ENCODE measurements at places on chromosomes 12 and 14.

DNA sequence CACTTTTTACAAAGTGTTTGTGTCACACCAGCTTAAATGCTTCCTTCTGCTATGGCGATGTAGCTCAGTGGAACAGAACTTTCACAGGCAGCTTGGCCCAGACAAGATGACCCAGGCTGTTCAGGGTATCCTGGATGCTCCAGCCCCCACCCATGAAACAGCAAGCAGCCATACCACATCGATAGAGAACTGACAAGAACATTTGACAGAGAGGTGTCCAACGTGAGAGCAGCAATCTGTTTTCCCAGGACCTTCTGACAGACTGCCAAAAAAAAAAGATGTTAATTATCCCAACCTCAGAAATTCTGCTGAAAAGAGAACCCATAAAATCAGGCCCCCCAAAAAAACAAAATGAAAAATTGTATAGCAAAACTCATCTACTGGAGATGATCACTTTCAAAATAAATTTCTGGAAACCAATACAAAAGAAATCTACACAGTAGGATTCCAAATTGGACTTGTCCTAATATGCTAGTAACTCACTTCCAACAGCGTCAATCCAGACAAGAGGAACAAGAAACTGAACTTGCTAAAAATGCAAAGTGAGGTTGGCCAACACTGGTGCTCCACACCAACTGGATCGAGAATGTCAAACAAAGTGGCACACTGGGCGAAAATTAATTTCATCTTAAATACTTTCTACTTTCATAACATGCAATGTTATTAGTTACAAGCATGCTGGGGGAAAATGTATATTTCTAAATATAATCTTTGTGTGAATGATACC is 118.8 kb downstream of the DPF3 start:
- DNase-seq, result no peak

DNA sequence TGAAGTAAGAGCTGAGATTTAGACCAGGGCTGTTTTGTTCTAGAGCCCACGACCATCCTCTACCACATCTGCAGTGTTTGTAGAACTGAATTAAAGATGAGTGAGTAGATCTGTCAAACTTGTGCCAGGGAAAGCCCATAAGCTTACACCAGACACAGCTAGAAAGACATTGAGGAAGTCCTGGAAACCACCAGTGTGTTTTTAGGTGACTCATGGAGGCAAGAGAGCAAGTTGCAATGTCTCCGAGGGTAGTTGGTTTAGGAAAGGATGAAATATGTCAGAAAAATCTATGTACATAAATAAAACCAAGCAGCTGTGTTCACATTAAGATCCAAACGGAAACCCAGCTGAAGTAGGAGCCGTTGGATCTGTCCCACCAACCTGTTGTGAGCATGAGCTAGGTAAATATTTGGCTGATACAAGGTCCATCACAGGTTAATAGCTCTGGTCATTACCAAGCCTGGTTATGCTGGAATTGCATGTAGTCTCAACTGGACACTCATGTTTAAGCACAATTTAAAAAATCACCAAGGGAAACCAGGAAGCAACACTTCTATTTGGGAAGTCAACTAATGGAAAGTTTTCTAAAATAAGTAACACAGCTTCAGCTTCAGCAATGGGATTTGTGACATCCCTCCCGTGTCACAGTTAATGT is 49.9 kb upstream of the PLEKHG3 start:
- DNase-seq, result no peak

- DNase-seq, result no peak
Measured at GRCh38 chr14:61598980-61599379, 96.3 kb upstream of the HIF1A start.

- no peak for DNase-seq
Measured at GRCh38 chr12:74111688-74112360, 425.8 kb upstream of the ATXN7L3B start.

- DNase-seq, result no peak
Measured at GRCh38 chr14:91048676-91049075, 11.8 kb downstream of the RPS6KA5 start.

- DNase-seq, result no peak
Measured at GRCh38 chr12:108082485-108082884, 46.6 kb upstream of the WSCD2 start.

DNA sequence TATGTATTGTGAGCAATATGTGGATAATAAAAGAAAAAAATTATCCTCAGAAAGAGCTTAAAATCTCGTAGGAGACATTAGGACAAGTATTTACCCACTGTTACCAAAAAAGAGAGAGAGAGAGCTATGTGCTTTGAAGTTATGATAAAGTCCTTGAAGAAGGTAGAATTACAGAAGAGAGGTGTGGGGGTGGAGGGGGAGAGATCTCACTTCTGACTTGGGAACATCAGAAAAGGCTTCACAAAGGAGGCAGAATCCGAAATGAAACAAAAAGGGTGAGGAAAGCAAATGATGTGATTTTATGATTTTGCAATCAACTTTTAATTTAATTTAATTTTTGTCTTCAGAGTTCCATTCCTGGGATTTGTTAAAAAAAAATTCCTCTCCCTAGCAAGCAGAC is 311.8 kb upstream of the ATP2B1 start:
- DNase-seq, result no peak

- DNase-seq, result no peak
Measured at GRCh38 chr12:94057262-94058151, 90.9 kb upstream of the PLXNC1 start.

GRCh38 chr14:100117633-100118395 is 41.6 kb downstream of the DEGS2 start:
- no peak for DNase-seq

GRCh38 chr12:130041983-130042812 is 120.1 kb upstream of the FZD10 start:
- DNase-seq, result no peak

- DNase-seq, result no peak
Measured at GRCh38 chr12:69610729-69611128, at the start of gene LRRC10. LRRC10 (minus strand) TSS chr12:69610907; CDS start chr12:69610838, 69 bp downstream.

Data from esophagus squamous epithelium (tissue), 5 donors.